ENCODE measurements at places on chromosomes 1 and 21.

GRCh38 chr1:203325026-203325417, 19.7 kb downstream of the BTG2 start:
- DNase-seq, result peak; percentile 71

GRCh38 chr1:38997901-38998190, 6.8 kb downstream of the AKIRIN1 start:
- no peak for DNase-seq

- DNase-seq, result no peak
Observed at GRCh38 chr1:38784452-38785284, 74.9 kb downstream of the RRAGC start.

GRCh38 chr1:161843156-161843555, 77.0 kb downstream of the ATF6 start:
- DNase-seq, result no peak

DNA sequence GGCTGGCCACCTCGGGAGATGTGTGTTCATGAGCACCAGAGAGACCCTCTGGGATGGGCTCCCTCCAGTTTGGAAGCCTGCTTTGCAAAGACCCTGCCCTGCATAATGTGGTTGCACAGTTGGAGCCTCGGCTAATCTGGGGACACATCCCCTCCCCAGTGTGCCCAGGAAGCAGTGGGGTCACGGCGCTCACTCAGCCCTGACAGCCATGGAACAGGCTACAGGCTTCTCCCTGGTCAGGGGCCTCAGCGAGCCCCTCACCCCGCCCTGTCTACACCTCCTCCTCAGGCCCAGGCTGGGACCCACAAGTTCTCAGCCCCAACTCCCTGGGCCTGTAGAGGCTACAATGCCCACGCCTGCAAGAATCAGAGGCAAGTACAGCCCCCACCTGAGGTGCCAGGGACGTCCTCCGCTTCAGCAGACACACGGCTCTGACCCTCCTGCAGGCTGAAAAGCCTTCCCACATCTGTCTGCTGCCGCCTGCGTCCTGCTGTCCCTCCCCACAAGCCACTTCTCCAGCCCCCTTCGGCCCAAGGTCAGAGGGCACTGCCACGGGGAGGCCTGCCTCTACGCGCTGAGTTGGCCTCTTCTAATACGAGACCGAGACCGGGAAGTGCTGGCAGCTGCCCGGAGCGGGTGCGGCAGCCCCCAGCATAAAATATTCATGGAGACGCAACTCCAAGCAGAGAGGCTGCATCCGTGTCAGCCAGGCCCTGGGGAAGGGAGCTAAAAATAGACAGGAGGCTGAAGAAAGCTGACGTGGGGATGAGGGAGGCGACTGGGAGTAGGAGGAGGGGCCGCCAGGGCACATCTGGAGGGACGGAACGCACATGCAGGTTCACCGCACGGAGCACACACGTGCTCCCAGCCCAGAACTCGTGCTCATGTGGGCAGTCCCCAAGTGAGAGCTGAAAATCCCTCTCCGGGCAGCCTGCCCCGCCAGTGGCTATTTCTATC, 15.2 kb upstream of the GPR153 start:
- DNase-seq, result no peak

DNA sequence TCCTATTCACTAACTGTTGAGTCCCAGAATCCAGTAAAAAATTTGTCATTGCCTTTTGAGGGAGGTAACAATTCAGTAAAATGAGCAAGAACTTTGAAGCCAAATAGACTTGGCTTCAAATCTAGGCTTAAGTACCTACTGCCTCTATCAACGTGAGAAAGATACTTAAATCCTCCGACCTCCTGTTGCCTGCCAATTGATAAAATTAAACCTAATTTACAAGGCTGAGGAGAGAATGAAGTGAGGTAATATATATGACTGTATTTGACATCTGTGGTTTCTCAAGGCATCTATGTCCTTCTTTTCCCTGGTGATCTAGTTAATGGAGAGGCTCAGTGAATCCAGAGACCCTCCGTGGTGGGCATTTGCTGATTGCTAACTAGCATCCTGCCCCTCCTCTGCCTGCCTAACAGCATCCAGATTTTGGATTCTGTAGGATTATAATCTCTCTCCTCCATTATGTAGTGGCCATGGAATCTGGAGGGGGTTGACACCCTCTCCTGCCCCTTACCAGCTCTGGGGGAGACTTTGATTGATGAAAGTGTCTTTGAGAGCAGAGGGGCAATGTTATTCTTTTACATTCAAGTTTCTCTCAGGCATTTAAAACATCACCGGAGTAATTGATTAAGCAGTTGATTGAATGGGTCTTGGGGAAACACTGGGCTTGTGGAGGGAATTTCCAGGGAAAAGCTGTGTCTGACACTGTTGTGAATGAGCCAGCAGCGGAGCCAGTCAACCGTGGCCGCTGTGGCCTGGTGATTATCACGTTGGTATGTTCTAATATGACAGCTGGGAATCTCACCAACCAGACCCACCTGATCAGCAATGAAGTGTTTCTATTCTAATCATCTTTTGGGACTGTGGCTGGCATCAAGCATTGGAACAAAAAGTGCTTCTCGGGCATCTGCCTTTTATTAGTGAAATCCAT, 140.7 kb upstream of the FAM78B start:
- no peak for DNase-seq

- no peak for DNase-seq
Observed at GRCh38 chr1:28642056-28642846, 616 bp downstream of the TAF12 start.

DNA sequence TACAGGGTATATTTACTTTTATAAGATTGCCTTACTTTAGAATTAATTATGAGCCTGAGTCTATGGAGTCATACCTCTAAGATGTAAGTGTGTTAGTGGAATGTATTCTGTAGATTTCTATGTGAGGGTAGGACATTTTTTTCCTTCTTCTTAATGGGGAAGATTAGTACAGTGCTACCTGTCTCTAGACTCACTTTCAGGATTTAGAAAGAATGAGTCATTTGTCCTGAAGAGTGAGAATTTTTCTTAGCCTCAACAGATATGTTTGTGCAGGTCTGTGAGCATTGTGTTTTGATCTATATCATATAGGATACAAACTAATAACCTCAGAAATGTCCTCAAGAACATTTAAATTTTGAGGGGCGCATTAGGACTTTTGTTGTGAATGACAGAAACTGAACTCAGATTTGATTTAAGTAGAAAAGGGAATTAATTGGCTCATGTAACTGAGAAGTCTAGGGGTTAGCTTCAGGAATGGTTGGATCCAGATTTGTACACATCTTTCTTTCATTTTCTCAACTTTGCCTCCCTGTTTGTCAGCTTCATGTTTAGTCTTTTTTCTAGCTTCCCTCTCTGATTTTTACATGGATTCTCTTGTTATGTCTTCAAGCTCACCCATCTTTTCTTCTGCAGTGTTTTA, 45.3 kb downstream of the TTC3 start:
- no peak for DNase-seq

- no peak for DNase-seq
Observed at GRCh38 chr1:65308781-65309303, 501 bp upstream of the DNAJC6 start.

DNA sequence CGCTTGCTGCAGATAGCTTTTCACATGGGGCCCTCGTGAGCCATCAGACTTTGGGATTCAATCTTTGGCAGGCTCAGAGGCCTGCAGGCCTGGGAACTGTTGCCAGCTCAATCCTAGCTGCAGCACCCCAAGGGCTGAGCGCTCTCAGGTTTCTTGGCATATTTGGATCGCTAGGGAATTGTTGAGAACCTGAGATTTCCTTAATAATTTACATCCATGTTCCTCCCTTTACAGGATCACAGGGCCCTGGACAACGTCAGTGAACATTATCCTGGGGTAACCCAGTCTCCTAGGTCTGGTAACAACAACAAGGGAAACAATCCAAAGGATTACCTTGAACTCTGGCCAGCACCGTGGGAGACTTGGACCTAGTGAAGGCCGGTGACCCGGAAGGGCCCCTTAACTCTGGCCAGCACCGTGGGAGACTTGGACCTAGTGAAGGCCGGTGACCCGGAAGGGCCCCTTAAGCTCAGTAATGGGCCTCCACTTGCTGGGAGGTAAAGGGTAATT, 49.3 kb upstream of the NEK2 start:
- DNase-seq, result no peak

- DNase-seq, result no peak
Observed at GRCh38 chr1:8474369-8474768, 156.5 kb downstream of the SLC45A1 start.

DNA sequence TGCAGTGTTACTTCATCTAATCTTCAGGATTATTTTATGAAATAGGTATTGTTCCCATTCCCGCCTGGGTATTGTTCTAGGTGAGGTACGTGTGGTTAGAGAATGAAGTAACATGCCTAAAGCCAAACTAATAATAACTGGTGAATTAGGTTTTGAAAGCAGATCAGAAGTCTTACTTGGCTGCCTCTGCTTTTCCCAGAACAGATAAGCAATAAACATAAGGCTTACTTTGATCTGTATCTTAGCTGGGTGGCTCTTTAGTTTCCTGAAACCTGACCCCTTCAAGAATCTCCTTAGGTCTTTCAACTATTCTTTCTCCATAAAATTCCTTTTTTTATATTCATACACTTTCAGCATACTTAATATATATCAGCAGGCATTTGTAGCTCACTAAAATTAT, 65.3 kb downstream of the VAV3 start:
- no peak for DNase-seq

DNA sequence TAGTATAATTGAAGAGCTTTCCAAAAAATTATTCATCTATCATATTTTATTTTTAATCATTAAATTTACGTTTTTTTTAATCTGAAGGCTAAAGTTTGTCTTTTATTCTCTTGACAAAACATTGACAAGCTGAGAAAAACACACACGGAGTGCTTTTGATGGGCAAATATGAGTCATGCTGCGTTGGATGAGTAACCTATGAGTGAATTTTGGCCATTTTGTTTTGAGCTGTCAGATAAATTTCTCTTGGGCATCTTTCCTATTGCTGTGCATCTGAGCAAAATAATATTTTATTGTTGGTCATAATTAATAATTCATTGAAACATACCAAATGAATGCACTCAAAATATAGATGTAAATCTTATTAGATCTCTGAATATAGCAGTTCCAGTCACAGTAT, 1144.1 kb upstream of the ADGRL2 start:
- DNase-seq, result no peak

GRCh38 chr1:239306426-239306825, 79.9 kb upstream of the CHRM3 start:
- no peak for DNase-seq

DNA sequence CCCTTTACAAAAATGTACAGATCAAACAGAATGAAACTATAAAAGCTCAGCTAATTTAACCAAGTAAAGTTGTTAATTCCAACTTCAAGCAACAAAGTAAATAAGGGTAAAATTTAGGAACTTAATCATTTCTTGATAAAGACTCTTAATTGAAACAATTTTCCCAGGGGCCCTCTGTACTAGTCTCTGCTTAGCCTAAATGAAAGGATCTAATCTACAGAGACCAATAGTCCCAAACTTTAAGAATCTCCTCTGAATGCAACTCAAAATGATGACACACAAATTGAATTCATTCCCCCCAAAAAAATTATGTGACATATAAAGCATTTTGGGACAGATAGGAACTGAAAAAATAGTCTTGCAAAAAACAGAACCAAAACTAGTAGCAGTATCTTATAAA, 16.6 kb downstream of the EYA3 start:
- no peak for DNase-seq

DNA sequence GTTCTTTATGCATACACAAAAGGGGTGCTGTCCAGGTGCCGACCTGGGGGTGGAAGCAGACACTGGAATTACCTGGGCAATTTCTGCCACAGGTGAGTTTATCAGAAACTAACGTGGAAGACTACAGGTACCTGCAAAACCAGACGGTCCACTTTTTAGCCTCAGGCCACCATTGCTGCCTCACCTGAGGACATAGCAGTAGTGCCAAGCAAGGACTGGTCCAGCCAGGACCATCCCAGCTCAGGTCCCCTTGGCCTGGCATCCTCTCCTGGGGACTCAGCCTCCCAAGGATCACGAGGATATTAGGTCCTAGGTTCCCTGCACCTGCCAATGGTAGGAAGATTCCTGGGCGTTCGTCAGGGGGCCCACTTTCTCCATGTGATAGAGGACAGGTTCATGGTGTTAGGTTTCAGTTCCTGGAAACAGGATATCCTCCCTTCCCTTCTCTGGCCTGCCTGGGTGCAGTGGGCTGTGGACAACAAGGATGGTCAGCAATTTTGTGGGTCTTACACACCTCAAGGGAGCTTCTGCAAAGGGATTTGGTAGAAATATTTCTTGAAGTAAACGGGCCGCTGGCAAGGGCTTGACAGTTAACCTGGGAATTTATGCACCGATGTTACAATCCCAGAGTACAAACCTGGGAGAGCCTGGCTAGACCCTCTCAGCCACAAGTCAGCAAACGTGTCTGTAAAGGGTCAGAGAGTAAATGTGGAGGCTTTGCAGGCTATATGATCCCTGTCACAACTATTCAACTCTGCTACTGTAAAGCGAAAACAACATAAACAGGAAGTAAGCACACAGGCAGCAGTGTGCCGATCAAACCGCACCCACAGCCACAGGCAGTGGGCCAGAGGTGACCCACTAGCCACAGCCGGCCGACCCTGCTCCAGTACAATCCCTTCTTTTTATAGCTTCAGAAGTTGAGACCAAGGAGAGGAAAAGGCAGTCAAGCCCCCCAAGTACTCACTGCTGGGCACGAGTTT, 71.4 kb upstream of the RAB4A start:
- DNase-seq, result peak; percentile 38

DNA sequence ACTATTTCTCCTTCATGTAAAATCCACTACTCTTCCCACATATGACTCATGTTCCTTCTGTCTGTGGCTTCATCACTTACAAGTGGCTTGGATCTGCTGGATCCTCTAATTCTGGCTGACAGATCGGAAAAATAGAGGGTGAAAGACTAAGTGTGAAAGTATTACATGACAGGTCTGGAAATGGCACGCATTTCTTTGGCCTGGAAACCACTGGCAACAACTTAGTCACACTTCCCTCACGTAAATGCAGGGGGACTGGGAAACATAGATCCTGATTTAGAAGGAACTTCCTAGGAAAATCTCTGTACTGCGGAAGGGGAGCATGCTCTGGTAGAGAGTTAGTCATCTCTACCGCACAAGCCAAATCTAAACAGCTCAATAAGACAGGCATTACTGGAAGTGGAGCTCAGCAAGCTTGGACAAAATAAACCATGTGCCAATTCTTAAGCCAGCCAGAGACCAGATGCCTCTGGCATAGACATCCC, 305.4 kb upstream of the PTBP2 start:
- no peak for DNase-seq

DNA sequence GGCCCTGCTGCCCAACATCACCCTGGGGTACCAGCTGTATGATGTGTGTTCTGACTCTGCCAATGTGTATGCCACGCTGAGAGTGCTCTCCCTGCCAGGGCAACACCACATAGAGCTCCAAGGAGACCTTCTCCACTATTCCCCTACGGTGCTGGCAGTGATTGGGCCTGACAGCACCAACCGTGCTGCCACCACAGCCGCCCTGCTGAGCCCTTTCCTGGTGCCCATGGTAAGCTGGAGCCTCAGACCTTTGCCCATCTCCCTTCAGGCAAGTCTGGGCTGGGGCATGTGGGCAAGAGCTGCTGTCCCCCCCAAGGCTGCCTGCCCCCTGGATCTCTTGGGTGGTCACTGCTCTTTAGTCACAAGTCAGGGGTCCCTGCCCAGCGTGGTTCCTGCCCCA, 8.8 kb upstream of the ZBTB48 start:
- no peak for DNase-seq

- no peak for DNase-seq
Observed at GRCh38 chr1:24961334-24961733, 31.3 kb upstream of the RUNX3 start.
